Transverse colon (tissue), 4 donors: ENCODE measurements at places on chromosomes 12 and 14.

DNA sequence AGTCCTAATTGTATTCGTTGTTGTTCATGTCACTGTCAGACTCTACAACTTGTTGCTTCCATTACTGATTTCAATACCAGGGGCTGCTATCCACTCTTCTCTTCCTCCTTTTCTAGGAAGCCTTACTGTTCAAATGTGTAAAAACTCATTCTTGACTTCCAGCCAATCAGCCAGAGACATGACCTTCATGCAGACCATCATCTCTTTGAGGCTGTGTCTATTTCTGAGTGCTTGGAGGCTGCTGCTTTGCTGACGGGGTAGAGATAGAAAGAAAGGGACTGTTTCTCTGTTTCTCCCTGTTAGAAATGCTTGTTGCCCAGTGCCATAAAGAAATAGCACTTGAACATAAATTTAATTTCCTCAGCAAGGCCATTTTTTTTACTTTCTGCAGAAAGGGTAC, 282.9 kb downstream of the RGS6 start:
- DNase-seq: no peak

- DNase-seq: no peak
Observed at GRCh38 chr14:22265319-22266141, 323.5 kb downstream of the DAD1 start.

DNA sequence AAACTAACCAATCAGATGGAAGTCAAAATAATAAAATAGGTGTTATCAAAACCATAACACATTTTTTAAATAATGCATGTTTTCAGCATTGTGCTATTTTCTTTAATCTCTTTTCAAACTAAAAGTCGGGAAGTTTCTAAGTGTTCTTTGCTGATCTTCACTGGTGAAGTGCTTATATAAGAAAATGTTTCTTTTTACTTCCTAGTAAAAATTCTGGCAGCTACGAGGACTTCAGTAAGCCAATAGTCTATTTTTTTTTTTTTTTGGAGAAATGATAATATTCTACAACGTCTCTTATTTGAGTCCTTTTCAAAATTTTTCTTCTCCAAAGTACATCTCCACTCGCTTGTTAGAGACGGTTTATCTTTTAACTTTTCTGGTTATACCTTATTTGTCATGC, 448.0 kb downstream of the SLC6A15 start:
- no peak for DNase-seq

DNA sequence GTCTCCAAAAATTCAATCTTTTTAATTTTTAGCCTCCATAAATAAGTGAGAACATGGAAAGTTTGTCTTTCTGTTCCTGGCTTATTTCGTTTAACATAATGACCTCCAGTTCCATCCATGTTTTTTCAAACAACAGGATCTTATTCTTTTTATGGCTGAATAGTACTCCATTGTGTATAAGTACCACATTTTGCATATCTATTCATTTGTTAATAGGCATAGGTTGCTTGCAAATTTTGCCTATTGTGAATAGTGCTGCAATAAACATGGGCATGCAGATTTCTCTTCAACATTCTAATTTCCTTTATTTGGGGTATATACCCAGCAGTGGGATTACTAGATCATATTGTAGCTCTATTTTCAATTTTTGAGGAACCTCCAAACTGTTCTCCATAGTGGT, 16.1 kb upstream of the PAH start:
- no peak for DNase-seq
